Activated T-helper 9 cell treated with anti-CD3 and anti-CD28 coated beads, Interleukin-2, amount 50 U/mL, for 16 hours (primary cell): ENCODE measurements at places on chromosomes 16 and 17.

DNA sequence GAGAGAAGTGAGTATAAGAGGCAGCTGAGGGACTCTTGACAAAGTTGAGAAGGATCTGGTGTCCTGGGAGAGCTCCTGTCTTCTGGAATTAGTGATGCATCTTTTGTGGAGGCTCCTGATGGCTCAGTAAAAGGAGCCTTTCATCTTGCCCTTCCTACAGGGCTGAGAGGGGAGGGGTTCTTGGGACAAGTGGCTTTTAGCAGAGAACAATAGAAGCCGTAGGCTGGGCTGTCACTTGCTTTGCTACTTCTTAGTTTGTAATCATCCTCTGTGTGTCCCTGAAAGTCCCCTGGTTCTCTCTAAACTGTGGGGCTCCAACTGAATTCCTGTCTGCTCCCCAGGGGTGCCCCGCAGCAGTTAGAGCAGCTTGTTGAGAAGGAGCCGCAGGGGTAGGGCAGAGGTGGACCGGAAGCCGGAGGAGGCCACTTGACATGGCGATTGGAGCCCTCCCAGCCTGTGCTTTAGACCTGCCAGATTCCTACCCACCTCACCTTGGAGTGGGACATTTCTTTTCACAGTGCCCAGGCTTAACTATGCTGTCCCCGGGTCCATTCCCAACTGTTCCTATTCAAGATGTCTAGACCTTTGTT lies 85.1 kb downstream of the PRKCA start:
- DNase-seq, result no peak

GRCh38 chr17:72937707-72938106 lies 154.8 kb downstream of the SLC39A11 start:
- DNase-seq, result no peak

DNA sequence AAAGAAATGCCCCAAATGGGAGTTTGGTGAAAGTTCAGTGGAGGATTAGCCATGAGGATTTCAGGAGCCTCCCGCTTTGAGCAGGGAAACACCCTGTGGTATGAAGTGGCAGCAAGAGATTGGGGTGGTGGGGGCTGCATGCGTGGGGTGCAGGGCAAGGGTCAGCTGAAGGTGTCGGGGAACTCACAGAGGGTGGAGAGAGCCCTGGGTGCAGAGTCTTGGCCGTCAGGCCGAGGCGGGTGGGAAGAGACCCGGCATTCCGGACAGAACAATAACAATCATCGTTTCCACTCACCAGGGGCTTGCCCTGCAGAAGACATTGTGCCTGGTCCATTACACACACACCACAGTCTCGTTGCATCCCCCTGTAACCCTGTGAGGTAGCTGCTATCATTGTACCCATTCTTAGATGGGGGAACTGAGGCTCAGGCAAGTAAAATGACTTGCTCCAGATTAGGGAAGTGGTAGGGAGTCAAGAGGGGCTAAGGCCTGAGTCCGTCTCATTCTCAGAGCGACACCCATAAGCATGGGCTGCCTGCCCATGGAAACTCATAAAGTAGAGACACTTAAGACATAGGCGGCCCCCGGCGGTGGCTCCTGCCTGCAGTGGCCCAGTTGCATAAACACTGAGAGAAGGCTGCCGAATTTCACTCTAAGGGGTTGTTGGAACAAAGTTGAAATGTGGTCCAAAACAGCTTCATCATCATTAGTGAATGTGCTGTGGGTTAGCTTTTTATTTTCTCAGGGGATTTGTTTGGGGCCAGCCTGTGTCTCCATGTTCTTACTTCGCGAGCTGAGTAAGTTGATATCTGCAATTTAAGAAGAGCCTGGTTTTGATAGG lies 93.3 kb downstream of the CMIP start:
- no peak for DNase-seq

DNA sequence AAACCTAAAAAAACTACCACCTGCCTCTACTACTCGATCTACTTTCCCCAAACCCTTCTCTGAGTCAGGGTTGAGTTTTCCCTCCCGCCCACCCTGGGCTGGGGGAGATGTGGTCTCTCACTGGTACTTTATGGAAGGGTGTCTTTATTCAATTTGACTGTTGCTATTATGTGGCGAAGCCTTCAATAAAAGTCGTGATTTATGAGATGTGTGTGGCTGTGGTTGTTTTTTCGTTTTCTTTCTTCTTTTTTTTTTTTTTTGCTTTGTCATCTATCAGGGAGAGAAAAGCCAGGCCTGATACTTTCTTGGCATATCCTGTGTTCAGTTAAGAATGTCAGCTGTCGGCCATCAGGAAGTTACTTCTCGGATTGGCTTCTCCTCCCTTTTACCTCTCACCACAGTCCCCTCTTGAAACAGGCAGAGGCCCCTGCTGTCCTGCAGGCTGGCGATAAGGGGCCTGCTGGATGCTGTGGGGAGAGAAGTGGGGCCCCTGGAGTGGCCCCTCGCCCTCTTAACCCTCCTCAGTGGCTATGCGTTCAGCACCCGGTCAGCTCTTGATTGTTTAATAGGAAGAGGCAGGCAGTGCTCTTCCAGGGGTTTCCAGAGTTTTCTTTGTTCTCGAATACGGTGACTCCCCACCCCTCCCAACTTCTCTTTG lies 123.0 kb downstream of the MSI2 start:
- no peak for DNase-seq

- no peak for DNase-seq
These were observed 6.6 kb downstream of the ENDOV start for GRCh38 chr17:80421381-80422090.

DNA sequence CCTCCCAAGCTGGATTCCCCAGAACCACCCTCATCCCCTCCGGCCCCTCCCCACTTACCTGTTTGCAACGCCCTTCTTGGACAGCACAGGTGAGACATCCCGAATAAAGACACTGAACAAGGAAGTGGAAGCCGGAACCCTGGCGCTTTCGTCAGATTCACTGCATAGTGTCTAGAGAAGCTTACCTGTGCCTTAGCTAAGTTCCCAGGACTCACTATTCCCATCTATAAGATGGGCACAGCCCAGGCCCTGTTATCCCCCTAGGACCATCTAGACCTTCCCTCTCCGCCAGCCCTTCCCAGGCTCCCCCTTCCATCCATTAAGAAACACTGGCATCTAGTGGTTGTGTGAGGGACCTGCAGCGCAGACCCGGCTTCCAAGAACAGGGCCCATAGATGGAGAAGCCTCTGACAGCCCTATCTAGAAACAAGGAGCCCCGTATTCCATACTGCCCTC lies 26.9 kb upstream of the RPL38 start:
- DNase-seq, result peak; percentile 6

DNA sequence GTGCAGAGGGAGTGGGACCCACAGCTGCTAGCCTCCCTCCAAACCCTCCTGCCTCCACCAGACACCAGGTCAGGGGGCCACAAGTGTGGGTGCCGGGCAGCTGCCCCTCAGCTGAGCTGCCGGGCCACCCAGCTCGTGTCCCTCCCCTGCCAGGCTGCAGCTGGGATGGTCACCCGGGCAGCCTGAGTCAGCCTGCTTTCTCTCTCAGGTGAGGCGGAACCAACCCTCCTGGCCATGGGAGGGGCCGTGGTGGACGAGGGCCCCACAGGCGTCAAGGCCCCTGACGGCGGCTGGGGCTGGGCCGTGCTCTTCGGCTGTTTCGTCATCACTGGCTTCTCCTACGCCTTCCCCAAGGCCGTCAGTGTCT lies 6.9 kb downstream of the SLC16A3 start:
- no peak for DNase-seq

DNA sequence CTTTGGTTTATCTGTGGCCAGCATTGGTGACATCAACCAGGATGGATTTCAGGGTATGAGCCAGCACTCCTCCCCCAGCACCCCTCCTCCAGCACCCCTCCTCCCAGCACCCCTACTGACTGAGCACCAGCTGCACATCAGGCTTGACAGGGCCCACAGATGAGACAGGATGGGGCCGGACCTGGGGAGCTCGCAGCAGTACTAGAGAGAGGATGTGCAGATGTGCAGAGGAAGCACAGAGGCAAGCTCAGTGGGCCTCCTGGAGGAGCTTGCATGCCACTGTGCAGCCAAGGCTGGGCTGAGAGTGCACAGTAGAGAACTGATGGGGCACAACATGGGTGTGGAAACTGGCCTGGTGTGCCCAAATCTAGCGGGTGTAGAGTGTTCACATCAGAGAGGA lies 16.2 kb downstream of the ITGA3 start:
- DNase-seq, result no peak

DNA sequence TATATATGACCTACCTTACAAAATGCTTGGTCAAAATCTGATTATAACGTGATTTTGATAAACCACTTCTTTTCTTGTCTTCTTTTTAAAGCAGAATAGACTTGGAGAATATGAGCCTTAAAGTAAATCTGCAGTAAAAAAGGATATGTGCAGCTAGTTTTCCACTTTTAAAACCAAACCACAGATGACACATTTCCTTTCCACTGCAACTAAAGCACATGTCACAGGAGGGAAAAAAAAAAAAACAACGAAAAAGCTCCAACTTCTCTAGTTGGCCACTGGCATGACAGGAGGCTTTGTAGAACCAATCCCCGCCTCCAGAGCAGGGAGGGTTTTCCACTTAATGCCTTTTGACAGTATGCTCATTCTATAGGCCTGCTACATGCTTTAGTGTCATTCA lies at the start of gene EVI2A:
Gene EVI2A (minus strand): TSS at position 142 of the 400 bp plus-strand sequence. CDS start 2,609 bp downstream, outside the sequence.
- peak; percentile 60 for DNase-seq

DNA sequence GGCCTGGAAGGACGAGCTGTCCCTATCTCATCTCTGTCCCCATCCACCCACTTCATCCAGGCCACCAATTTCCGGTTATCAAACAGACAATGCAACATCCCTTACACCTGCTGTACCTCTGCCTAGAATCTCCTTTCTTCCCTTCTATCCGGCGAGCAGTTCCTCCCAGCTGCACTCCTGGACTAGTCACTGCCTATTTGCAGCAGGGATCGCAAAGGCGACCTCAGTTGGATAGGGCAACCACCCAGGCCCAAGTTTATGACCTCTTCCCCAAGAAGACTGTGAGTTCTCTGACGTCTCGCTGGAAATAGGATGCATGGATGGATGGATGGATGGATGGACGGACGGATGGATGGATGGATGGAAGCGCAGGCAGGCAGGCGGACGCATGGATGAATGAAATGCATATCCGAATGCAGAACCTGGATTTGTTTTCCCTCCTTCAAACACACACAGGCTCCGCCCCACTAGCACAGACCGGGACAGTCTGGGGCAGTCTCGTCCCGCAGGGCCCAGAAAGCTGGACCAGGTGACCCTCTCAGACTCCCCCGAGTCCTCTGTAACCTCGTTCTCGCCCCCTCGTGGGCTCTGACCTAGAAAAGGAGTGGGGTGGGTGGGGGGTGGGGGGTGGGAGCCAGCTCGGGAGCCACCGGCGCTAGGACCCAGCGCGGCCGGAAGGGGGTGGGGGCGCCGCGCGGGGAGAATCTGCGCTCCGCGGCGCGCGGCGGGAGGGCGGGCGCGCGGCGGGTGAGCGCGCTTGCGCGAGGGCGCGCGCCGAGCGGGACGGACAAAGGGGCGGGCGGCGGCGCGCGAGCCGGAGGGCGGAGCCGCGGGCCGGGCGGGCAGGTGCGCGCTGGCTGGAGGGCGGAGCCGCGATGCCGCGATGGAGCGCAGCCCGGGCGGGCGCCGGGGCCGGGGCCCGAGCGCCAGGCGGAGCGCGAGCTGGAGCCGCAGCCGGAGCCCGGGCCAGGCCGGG lies at the start of gene SBK1:
Gene SBK1 (plus strand): TSS at position 875 of the 976 bp plus-strand sequence. CDS start 24,867 bp downstream, outside the sequence.
- peak; percentile 76 for DNase-seq

- no peak for DNase-seq
These were observed 35.3 kb downstream of the MRTFB start for GRCh38 chr16:14106457-14106856.

GRCh38 chr17:73311428-73311780 lies 397 bp downstream of the CDC42EP4 start:
- DNase-seq, result no peak

DNA sequence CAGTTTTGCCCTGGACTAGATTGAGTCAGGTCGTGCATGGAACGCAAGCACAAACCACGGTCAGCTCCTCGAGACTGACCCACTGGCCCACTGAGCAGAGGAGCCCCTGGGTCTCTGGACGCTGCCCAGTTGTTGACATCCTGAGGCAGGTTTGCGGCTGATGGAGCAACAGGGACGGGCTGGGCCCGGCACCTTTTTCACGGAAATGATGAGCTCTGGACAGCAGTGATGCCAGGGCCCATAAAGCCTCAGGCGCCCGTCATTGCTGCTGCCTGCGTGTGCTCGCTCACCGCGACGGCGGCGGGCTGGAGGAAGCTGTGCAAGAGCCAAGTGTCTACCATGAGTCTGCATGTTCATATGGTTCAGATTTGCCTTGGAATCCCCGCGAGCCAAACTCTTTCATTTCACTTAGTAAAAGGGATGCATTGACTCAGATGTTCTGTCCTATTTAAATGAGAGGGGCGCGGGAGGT lies 30.8 kb upstream of the CRISPLD2 start:
- no peak for DNase-seq

DNA sequence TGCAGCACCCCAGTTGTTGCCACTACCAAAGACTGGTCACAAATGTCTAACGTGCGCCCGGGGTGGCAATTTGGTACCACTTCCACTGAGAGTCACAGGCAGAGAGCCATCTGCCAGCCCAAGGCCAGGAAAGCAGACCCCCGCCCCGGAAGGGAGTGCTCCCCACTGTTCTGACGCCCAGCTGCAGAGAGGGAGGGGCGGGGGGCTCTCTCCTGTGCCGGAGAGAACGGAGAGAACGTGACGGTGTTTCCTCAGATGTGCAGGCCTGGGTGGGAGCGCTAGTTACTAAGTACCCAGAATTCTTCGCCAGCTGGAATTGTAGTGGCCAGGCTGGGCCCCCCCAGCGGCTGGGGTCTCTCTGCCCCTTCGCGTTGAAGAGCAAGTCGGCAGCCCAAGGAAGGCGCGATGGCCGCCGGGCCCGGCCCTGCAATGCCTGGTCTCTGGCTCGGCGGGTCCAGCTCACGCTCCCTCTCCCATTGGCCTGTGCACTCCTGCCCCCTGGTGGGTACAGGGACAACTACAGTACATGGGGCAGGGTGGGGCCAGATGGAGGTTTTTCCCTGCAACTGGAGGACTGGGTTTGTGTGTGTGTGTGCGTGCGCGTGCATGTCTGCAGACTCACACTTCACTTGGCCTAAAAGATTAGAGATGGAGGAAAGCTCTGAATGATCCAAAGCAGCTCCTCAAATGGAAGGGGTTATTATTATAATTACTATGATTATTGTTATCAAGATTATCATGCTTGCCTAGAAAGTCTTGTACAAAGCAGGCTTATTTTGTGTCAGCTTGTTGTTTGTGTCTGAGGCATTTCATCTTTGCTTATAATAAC lies 107.1 kb downstream of the AMFR start:
- peak; percentile 62 for DNase-seq

DNA sequence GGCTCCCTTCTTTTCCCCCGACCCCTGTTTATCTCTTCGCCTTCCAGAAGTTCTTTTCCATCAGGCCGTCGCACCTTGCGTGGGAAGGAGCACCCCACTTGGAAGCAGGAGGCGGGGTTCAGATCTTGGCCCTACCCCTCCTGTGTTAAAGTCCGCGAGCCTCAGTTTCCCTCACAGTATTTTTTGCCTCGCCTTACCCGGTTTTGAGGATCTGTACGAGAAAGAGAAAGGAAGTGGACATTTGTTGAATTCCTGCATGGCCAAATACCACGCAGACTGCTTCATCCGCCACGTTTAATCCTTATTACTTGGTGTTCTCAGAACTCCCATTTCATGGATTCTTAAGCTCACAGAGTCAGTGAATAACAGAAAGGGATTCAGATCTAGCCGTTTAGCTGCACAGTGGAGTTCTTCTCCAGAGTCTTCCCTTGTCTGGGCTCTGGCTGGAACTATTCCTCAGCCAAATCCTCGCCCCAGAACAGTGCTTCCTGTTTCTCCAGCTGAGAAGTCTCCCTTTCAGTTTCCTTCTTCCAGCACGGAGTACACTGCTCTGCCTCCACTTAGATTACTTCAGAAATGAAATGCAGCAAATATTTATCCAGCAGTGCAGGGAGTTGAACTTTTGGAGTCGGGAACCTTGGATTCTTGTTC lies 590 bp downstream of the TMEM219 start:
- no peak for DNase-seq
